Cerebellar nuclear complex (tissue), 1 donor: ENCODE measurements at places on chromosomes 13 and 19.

GRCh38 chr13:24230428-24231072, 70.0 kb downstream of the SPATA13 start:
- no peak for DNase-seq

GRCh38 chr19:7067716-7068115, 1.8 kb upstream of the ZNF557 start:
- DNase-seq = no peak

DNA sequence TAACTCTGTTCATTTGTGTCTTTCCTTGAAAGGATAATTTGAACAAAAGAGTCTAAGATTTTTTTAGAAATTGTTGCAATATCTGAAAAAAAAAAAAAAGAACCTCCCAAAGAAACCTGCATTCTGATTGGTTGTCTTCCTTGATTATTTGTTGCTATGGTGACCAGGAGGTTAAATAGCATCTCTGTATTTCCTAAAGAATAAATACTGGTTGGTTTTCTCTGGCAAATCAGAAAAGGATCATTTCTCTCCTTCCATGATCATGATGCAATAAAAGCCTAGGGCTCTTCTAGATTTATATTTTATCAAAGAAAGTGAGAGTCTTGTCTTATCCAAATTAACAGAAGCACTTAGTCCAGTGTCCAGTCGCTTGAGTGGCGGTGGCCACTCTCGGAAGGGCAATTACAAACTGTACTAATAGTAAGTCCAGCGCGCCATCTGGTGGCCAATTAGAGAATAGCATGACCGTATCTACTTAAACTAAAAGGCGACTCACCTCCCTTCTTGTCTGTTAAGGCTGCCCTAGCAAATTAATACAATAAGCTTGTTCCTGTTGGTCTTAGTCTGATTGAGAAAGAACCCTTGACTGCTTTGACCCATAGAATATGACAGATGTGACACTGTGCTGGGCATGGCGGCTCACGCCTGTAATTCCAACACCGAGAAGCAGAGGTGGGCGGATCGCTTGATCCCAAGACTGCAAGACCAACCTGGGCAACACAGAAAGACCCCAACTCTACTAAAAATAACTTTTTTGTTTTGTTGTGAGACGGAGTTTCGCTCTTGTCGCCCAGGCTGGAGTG, 47.0 kb upstream of the PNMA8B start:
- peak; percentile 54 for DNase-seq

DNA sequence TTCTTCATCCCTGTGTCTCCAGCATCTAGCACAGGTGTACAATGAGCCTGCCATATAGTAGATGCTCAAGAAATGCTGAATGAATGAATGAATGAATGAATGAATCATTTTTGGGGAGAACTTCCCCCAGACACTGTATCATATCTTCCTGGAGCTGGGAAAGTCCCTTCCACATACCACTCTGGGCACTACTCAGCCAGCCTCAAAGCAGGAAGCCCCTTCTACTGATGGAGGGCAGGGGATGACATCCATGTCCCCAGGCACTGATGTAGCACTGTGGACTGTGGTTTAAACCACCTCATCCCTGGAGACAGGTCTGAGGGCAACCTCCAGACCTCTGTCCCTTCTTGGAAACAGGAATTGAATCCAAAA, 4.8 kb downstream of the GNA15 start:
- no peak for DNase-seq

GRCh38 chr19:14837391-14837790, 2.4 kb upstream of the OR7A5 start:
- DNase-seq = no peak

DNA sequence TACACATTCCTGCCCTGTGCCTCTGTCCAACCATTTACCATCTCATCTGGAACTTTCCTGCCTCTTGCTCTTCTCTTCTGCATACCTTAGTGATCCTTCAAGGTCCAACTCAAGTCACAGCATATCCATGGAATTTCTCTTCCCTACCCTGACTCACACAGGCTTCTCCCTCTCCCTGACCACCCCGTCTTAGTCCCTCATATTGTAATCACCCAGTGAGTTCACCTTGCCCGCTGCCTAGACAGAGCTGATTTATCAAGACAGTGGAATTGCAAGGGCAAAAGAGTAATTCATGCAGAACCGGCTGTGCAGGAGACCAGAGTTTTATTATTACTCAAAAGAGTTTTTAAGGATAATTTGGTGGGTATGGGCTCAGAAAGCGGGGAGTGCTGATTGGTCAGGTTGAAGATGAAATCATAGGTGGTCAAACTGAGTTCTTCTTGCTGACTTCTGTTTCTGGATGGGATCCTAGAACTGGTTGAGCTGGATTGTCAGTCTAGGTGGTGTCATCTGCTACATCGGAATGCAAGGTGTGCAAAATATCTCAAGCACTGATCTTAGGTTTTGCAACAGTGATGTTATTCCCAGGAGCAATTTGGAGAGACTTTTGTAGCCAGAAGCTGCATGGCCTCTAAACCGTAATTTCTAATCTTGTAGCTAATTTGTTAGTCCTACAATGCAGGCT, 67.2 kb downstream of the HSPH1 start:
- no peak for DNase-seq

- DNase-seq = no peak
Observed at GRCh38 chr19:2556221-2557092, 80.5 kb downstream of the GADD45B start.

DNA sequence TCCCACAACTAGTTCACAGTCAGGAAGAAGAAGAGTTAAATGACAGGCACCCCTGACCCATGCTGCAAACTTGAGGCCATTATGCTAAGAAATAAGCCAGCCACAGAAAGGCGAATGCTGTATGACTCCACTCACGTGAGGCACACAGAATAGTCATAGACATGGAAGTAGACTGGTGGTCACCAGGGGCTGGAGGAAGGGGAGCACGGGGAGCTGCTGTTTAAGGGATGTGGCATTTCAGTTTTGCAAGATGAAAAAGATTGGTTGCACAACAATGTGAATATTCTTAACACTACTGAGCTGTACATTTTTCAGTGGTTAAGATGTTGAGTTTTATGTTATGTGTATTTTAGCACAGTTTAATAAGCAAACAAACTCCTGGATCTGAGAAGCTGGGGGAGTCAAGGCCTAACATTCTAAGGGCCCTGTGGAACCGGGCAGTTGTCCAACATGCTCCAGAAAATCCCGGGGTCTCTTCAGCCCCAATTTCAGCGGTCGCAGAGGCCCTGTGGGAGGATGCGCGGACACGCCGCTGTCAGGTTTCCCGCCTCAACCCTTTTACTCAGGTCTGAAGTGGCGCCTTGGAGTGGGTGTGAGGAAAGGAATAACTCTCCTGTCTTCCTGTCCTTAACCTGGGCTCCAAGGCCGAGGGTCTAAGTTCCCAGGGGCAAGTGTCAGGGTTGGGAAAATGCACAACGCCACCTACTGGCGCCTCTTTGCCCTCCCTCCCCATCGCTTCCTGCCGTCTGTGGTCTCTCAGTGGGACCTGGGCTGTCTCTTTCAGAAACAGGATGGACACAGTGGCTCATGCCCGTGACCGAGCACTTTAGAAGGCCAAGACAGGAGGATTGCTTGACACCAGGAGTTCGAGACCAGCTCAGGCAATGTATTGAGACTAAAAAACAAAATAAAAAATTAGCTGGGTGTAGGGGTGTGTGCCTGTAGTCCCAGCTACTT, 4.4 kb upstream of the TMEM272 start:
- DNase-seq = no peak

DNA sequence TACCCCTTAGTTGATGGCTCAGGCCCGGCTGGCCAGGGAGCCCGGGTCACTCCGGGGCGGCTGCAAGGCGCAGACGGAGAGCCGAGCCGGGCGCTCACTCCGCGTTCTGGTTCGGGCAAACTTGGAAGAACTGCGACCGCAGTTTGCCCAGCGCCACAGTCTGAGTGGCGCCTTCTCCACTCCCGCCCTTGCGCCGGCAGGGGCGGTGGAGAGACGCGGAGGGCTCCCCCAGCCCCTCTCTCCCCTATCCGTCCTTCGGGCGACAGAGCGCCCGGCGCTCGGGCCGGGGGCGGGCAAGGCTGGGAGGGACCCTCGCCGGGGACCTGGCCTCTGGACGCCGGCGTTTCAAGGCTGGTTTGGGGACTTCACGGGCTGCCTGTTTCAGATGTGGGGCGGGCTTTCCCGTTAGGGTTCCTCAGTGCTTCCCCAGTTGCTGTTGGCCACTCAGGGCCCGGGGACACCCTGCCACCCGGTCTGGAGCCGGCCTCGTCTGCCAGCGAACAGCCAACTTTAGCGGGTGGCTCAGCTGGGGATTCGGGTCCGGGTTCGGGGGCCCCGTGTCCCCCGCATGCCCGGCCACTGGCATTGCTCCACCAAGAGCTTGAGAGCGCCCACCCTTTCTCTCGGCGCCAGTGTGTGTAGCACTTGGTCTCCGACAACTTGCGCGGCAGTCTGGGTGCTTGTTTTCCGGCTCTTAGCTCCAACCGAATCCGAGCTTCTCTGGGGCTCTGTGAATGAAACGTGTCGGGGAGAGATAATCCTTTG, 1.5 kb downstream of the GPC6 start:
- DNase-seq = no peak

DNA sequence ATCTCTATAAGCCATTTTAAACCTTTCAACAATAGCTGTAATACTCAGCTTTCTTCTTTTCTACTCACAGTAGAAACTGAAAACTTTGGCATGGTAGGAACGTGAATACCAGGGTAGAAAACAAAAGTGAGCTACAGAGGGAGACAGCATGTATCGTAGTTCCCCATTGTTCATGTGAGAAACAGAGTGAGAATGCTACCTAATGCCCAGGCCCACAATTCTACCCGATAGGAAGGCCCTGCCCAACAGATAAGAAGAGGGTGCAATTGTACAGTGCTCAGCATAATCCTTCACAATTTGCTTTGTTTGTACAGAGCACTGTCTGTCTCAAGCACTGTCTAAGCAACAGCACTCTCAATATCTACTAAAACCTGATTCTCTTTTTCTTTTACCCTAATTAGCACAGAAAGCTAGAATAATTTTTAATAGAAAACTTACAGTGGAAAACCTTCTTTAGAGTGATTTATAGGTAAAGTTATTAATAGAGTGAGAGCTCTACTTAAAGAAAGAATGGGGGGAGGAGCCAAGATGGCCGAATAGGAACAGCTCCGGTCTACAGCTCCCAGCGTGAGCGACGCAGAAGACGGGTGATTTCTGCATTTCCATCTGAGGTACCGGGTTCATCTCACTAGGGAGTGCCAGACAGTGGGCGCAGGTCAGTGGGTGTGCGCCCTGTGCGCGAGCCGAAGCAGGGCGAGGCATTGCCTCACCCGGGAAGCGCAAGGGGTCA, 322.3 kb downstream of the EFNB2 start:
- no peak for DNase-seq

DNA sequence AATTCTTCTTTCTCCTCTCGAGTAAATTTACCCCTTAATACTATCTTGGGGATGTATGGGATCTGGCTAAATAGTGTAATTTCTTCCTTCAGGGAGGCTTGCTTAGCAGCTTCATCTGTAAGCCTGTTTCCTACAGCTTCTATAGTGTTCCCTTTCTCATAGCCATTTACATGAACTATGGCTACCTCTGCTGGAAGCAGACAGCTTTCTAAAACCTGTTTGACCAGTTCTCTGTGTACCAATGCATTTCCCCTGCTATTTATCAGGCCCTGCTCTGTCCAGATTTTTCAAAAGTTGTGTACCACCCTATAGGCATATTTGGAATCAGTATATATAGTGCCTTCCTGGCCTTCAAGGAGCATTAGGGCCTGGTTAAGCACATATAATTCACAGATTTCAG, 113.6 kb upstream of the PCDH9 start:
- no peak for DNase-seq

DNA sequence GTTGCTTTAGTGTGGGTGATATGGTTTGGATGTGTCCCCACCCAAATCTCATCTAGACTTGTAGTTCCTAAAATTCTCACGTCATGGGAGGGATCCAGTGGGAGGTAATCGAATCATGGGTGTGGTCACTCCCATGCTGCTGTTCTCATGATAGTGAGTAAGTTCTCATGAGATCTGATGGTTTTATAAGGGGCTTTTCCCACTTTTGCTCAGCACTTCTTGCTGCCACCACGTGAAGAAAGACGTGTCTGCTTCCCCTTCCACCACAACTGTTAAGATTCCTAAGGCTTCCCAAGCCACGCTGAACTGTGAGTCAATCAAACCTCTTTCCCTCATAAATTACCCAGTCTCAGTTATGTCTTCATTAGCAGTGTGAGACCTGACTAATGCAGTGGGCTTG, 26.0 kb downstream of the OR10H4 start:
- DNase-seq = no peak

- DNase-seq = no peak
Observed at GRCh38 chr13:76014406-76015318, 378.5 kb downstream of the LMO7 start.

GRCh38 chr13:92354583-92354982, 872.0 kb upstream of the GPC6 start:
- no peak for DNase-seq

DNA sequence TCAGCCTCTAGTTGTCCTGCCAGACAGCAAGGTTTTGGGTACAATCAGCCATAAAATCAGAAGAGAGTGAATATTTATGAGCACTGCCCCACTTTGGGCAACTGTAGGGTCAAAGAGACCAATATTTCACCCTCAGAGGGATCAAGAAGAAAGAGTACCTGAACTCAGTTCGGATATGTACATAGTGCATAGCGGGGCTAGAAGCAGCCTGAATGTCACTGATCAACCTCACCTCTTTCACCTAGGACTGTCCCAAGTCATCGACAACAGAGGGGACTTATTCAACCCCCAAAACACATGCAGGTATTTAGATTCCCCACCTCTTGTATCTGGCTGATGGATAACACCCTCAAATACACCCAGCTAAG, 446.9 kb downstream of the COG6 start:
- no peak for DNase-seq

- DNase-seq = no peak
Observed at GRCh38 chr13:113040597-113041292, 64.8 kb upstream of the F7 start.

- no peak for DNase-seq
Observed at GRCh38 chr13:80239571-80240255, 101.2 kb downstream of the SPRY2 start.

DNA sequence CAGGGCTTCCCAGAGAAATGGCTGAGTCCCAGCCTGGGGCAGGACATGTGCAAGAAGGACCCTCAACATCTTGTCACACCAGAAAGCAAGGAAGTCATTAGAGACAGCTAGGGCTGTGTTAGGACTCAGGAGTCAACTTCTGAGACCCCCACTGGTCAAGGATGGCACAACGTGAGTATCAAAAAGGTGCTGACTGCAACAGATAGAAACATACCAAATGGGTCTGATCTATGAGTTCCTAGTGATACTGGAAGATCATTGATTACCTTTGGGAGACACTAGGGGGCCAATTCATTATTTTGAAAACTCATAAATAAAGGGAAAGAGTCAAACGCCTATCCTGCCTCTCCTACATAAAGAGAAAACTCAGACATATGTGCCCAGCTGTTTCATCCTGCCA, 73.5 kb upstream of the GJB6 start:
- DNase-seq = no peak

DNA sequence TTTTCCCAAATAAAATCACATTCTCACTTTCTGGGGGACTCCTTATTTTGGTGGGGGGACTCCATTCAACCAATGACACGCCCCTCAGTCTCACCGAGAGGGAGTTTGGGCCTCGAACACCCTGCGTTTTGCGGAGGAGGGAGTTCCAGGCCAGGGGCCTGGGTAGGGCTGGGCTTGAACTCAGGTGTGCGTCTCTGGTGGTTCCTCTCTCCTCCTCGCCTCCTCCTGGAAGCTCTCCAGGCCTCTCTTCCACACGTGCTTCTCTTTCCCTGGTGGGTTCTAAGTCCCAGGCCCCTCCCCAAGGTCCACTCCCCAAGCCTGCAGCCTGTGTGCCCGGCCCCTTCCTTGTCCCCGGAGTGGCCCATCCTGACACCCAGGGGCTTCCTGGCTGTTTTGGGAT, 14.7 kb downstream of the MEX3D start:
- no peak for DNase-seq

- DNase-seq = no peak
Observed at GRCh38 chr19:10809651-10810285, 26.2 kb downstream of the TMED1 start.

GRCh38 chr13:108980237-108980636, 350.8 kb downstream of the MYO16 start:
- DNase-seq = no peak
